ENCODE measurements at places on chromosomes 7 and 10.

GRCh38 chr10:121553511-121554264 lies 44.6 kb downstream of the FGFR2 start:
- DNase-seq = no peak

DNA sequence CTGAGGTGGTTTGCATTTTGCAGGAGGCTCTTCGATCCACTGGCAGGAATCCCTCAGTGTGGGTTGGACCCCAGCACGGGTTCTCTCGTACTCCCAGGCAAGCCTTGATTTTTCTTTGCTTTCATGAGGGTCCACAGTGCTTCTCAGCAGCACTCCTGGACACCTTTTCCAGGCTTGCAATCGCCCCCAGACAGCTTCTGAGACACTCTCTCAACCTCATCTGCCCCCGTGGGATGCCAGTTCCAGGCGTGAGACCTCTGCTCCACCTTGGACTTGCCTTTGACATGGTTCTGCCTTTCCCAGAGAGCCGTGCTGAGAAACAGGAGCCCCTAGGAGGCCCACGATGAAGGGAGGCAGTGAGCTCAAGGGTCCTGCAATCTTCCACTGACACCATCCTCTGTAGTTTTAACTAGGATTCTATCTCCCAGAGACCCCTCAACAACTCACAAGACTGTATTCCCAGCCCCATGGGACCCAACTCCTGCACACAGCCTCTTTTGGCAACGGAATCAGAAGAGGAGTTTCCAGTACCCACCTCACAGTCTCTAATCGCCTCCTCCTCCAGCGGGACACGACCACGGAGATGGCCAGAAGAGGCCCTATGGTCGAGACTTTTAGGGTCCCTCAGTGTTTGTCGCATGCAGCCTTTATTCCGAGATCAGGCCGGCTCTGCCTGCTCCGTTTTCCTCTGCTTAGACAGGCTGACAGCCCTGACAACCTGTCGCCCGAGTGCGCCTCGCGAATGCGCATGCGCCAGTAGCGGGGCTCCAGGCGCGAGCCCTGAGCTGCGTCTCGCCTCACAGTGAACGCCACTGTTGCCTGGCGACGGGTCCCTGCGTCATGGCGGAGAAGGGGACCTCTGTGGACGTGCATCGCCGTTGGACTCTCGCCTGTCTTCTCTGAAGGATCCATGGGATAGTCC lies 26.0 kb upstream of the ZNF273 start:
- peak; percentile 48 for DNase-seq

DNA sequence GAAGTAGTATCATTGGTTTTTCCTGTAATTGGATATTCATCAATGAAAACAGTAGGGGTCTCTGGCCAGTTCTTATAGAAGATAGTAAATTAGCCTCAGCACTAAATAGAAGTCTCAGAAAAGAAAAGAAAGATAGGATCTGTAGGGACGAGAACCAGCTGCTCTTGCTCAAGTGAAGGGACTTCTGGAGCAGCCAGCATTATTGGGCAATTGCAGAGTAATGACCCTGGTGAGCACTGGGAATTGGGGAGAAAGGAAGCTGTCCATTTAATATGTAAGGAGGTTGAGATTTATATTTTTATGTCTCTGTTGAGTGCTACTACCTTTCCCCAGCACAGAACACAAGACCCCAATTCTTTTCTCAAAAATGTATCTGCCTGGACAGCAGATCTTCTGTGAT lies 61.2 kb upstream of the WNT16 start:
- no peak for DNase-seq

DNA sequence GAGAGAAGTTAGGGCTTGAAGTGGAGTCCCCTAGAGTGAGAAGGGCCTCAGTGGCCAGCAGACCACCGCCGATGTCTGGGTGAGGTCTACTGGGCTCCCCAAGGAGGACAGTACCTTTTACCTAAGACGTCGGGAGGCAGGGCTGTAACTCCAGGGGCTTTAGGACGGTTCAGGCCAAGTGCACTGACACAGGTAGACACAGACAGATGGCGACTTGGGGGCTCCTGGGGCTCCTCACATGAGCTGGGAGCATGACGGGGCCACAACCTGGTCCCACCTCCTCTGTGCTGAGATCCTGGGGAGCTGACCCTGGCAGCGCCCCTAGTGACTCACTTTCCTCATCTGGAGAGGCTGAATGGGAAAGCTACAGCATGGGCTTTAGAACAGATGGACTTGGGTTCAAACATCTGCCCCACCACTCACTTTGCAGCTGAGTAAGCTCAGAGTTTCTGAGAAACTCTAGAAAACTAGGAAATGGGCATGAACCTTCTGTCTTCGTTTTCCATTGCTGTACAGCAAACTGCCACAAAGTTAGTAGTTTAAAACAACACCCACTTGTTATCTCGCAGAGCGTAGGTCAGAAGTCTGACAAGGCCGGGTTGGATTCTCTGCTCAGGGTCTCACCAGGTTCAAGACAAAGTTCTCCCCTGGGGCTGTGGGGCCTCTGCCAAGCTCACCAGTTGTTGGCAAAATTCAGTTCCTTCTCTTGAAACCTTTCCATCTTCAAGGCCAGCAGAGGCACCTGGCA lies 4.7 kb upstream of the COMTD1 start:
- no peak for DNase-seq

DNA sequence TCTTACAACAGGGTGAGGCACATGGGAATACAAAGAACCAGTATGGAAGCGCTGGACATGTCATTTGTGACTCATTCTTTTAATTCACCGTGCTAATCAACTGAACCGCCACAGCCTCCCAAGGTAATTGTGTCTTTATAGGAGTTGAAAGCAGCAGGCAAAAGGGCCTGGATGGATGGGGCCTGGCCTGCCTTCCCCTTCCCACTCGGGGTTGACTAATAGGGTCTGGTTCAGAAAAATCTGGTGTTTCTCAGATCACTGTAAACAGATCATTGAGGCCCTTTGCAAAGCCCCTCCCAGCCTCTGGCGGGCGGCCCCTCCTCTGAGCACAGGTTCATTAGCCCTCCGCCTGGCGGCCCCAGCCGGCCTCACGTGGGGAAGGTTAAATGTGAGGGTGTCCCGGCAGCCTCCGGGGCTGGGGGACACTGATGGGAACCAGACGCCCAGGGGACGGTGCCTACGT lies 100.8 kb downstream of the EBF3 start:
- no peak for DNase-seq

GRCh38 chr7:18693406-18693805 lies 197.9 kb downstream of the HDAC9 start:
- no peak for DNase-seq

DNA sequence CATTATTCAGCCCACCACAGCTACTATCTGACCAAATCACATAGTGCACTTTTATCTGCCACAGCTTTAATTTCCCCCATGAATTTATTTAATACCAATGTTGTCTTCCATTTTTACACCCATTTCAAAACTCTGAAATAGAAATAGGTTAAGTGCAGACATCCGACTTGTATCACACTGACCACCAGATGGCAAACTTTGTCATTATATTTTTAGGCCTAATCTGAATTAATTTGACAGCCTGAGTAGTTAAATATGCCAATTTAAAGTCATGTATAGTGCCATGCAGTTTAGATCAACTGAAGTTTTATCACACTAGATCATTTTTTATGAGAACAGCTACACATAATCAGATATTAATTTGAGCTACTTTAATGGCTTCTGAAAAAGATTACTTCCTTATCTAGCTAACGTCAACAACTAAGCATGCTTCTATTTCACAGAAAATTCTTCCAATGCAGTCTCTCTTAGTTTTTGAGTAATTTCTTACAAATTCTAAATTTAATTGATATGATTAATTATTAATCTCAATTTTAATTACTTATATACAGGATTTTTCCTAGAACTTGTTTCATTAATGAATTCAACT lies 566.4 kb downstream of the GFRA1 start:
- no peak for DNase-seq

DNA sequence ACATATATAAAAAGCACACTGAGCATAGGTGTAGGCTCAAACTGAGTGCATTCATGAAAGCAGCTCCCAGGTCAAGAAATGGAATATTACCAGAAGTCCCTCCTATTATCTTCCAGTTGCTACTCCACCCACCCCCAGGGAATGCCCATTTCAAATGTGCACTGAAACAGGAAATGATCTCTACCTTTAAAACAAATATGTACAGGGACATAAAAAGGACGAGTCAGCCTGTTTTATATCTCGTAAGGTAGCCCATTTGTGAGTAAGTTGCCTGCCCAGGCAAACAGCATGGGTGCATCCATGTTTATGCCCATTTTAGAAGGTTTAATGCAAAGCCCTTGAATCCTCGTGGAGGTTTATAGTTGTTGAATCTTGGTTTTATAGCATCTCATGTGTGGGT lies 10.4 kb downstream of the FFAR4 start:
- DNase-seq = no peak

DNA sequence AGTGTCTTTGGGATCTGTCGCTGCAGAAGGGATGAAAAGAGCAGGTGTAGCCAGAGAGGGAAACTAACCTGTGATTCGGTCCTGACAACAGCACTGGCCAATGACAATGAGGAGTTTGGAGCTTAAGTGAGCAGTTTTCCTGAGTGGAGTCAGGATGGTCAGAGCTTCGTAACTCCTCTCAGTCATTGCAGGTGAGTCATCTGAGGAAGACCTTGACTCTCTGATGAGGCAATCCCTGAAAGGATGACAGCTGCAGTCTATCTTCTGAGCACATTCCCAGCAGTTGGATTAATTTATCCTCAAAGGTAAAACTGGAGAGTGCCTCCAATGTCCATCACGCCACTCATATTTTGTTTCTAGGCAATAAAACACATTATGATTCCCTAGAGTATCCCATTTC lies 401.9 kb downstream of the POM121L12 start:
- no peak for DNase-seq

GRCh38 chr10:58373442-58373827 lies 11.8 kb upstream of the TFAM start:
- DNase-seq = no peak

GRCh38 chr10:78047314-78047891 lies 13.7 kb downstream of the RPS24 start:
- peak; percentile 57 for DNase-seq

DNA sequence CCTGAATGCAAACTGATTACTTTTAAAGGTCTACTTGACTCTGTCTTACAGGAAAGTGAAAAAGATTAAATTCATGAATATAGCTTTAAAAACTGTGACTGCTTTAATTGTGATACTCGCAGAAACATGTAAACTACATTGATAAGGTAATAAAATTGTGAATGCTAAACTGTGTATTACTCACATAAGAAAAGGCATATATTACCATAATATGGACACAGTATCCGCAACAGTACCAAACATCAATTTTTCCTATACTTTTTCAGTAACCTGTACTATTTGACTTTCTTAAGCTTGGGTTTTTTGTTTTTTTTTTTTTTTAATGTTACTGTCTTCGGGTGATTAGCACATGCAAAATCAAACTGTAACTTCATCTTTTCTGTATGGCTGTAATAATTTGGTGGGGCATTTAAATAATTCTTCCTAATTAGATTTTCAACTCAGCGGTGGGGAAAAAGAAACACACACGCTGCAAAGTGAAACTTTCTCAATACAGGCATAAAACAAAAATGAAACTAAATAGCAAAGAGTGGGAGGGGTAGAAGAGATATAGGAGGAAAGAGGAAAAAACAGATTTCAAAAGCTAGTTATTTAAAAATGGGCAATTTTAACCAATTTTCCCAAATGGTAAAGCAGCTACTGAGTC lies 23.2 kb downstream of the NT5C3A start:
- no peak for DNase-seq

DNA sequence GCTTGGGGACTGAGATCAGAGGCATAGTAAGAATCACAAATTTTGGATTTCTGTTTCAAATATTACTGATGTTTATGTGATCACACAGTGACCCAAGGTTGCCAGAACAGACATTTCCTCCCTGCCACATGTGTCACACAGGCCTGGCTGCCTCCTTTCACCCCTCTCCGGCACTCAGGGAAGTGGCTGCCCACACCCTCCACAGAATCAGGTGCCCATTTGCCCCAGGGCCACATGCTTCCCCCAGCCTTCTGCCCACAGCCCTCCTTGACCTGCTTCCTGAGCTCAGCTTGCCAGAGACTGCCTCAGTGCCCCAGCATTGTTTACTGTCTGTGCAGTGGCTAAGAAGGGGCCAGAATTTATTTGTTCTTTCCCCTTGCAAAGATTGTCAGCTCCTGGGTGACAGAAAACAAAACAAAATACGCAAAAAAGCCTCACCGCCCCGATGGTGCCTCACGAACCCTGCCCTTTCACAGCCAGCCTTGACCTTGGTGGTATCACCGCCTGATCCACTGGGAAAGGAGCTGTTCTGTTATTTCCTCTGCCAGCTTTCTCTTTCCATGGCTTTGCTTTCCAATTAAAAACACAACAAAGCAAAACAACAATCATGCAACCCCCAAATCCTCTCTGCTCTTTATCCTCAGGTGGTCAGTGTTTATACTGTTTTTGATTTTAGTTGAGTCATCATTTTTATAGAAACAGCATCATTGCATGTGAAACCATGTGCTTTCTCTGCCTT lies 52.8 kb downstream of the CHN2 start:
- no peak for DNase-seq

DNA sequence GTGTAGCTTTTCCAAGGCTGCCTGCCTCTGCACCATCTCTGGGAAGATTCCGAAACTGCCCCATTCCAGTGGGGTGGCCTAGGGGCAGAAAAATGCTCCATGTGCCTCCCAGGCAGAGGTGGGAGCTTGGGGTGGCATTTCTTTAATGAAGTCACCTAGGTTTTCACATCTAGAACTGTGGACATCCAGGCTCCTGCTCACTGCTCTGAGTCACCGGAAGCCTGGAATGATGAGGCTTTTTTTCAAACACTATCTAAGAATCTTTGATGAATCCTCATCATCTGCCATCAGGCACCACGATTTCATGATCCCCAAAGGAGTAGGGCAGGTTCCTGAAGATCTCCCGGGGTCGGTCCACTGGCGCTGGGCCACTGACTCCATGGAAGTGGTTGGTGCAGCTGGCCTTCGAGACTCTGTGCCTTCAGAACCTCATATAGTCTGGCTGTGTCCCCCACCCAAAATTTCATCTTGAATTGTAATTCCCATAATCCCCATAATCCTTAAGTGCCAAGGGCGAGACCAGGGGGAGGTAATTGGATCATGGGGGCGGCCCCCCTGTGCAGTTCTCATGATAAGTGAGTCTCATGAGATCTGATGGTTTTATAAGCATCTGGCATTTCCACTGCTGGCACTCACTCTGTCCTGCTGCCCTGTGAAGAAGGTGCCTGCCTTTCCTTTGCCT lies 37.1 kb downstream of the MTURN start:
- DNase-seq = no peak

GRCh38 chr10:6757158-6757557 lies 177.1 kb upstream of the PRKCQ start:
- no peak for DNase-seq

DNA sequence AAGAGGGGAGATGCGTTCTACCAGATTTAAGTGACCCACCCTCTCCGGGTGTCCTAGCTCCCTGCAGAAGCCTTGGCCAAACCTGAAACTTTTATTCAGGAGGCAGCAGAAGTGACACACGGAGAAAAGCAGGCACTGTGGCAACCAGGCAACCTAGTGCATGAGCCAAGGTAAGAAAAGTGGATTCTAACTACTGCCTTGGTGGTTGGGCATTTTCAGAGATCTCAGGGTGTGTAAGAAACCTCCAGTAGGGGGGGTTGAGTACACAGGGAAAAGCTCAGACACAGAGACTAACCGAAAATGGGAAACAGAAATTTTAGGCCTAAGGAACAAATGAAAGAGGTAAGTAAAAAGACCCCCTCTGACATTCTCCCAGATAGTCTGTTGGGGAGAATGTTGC lies 645.7 kb downstream of the ANKRD7 start:
- DNase-seq = no peak

- DNase-seq = no peak
These were observed 185.2 kb downstream of the DKK1 start for GRCh38 chr10:52499281-52499680.

Data from cerebellar nuclear complex (tissue), 1 donor.